ENCODE measurements at places on chromosomes 16 and 17. TPM values are rescaled to one million over a fixed set of nuclear protein-coding genes. Genes with fewer than 3 reads are reported as not detected.
A peak's percentile ranks its signal among the peaks of the same experiment; 100 is the strongest.

DNA sequence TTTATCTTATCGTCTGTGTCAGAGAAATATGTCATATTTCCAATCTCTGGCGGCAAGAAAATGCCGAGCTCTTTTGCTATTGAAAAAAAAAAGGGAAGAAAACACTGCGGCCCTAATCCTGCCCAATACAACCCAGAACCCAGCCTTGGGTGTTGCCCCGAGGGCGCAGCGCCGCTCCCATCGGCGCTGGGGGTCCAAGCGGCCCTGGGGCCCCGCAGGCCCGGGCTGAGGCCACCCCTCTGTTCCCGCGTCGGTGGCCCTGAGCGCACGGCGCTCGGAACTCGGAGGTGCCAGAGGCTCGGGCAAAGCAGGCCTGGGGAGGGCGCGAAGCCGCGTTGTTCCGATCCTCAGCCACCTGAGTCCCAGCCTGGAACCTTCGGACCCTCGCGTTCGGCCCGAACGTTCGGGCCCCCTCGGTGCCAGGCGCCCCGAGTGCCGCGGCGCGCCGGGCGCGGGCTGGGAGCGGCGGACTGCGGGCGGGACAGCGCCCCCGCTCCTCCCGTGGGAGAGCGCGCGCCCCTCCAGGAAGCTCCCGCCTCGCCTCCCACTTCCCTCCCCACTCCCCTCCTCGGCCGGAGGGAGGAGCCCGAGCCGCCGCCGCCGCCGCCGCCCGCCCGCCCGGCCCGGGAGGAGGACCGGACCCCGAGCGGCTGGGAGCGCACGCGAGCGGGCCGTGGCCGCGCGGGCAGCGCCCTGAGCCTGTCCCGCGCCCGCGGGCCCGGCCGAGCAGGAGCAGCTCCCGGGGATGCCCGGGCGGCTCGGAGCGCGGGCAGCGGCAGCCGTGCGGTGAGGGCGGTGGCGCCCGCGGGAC, at the start of gene CPNE2:
CPNE2 (plus strand) TSS at position 609 of the 811 bp plus-strand sequence. CDS start 18,160 bp downstream, outside the sequence.
- DNase-seq = peak; percentile 91

The DLX4 gene
- not detected for polyA plus RNA-seq

DNA sequence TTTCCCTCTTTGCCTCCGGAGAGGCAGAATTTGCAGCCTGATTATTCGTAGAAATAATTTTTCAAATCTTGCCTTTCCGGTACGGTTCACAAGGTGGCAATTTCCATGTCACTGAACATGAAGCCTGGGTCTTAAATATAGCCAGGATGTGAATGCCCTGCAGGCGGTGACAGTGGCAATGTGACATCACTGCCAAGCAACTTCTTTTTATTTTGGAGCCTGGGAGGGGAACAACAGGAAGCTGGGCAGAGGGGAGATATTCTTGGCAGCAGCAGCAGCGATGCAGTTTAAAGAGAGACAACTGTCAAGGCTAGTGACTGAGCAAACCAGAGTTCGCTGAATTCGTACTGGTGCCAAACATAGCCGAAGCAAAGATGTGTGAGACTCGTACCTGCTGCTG, 171.1 kb downstream of the SNX29 start:
- DNase-seq = no peak

The CDH3 gene
- not detected for polyA plus RNA-seq

- DNase-seq = no peak
Measured at GRCh38 chr16:86128246-86128645, 229.3 kb downstream of the IRF8 start.

- no peak for DNase-seq
Measured at GRCh38 chr17:46968224-46968834, 10.7 kb downstream of the RPRML start.

- no peak for DNase-seq
Measured at GRCh38 chr17:71974051-71974450, 146.8 kb upstream of the SOX9 start.

DNA sequence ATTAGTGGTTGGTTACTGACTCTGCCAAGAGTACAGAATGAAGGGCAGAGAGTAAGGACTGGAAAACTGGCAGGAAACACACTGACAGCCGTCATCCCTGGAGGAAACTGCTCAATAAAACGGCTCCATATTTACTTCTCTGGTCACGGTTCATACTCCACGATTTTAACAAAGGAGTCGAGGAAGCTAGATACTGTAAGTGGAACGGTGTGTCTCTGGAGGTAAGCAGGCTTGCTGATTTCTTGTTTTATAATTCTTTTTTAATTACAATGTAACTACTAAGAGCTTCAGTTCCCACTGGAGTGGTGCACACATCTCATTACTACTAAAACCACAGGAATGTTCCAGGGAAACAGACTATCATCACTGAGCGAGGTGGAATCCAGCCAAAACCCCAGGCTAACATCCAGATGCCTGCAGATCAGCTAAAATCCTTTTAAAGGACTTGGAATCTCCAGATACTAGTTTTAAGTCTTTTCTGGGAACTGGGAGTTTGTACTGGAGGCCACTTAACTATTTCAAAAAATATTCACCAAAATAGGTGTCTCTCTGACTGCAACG, 17.8 kb downstream of the SERPINF1 start:
- peak; percentile 85 for DNase-seq

DNA sequence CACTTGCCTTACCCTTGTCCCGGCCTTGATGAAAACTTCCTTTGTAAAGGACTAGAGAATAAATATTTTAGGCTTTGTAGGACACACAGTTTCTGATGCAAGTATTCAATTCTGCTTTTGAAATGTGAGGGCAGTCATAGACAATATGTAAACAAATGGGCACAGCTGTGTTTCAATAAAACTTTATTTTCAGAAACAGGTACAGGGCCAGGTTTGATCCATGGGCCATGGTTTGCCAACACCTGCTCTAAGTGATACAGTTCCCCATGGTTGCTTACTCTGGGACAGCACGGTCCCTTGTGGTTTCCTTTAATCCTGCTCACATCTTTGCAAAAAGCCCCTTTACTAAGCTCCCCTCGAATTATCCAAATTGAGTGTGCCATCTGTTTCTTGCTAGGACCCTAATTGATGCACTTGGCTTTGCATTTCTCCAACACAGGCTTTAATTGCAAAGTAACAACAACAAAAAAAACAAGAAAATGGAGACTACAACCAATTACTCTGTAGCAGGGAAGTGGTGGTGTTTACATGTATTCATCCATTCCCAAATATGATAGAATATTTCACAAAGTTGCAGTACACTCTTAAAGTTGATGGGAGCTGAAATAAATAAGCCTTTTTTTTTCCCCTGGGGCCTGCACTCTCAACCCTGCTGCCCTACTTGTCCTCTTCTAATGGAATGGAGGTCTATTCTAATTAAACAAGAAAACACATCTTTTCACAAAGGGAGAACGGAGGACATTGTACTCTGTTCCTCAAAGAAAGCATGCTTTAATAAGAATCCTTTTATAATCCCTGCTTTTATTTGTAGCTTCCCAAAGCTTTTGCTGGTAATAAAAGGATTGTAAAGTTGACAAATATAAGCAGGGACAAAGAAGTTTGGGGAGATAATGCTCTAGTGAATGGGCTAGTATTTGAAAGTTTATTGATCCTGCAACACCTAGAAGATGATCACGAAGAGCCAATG, 37.7 kb upstream of the TOX3 start:
- no peak for DNase-seq

- no peak for DNase-seq
Measured at GRCh38 chr17:58264407-58265103, 16.2 kb downstream of the MPO start.

GRCh38 chr17:82577300-82577699, 57.8 kb downstream of the FOXK2 start:
- no peak for DNase-seq

The UNC45B gene
- polyA plus RNA-seq = not detected

The PPP1R27 gene
- polyA plus RNA-seq = not detected

The RHBDF1 gene
- 215 TPM for polyA plus RNA-seq
